Stimulated activated CD4-positive, alpha-beta T cell treated with anti-CD3 and anti-CD28 coated beads, TNF-alpha, amount 100 ng/mL, for 1 hour (primary cell): ENCODE measurements at places on chromosomes 11 and 22.

GRCh38 chr11:36091256-36091811 is 147.5 kb downstream of the LDLRAD3 start:
- DNase-seq: no peak

DNA sequence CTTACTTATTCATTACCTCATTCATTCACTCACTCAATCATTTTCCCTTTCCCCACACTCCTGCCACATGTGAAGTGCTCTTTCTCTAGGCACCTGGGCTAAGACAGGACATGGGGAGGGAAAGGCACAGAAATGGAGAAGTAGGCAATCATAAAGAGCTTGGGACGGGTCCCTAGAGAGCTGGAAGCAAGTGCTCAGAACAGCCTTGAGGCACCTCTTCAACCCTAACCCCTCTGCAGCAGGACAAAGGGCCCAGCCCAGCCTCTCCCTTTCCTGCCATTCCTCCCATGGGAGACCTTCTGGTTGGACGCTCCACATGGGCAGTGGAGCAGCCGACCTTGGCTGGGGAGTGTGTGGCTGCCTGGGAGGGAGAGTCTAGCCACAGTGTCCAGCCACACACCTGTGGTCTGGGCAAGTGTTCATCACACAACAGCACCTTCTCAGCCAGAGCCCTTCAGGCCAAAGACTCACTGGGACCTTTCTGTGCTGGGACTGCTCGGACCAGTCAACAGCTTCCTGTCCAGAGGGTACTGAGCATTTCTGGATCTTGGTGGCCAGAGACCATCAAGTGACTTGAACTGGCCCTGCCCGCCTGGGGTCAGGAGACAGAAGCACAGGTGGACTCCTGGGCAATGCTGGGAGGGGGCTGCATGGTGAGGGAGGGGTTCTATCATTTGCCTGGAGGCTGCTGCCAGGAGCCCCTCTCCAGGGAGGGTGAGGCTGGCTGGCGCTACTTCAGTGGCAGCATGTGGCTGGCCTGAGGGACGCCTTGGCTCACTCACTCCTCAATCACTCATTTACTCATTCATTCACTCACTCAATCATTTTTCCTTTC is 1.0 kb upstream of the MUC5AC start:
- no peak for DNase-seq

DNA sequence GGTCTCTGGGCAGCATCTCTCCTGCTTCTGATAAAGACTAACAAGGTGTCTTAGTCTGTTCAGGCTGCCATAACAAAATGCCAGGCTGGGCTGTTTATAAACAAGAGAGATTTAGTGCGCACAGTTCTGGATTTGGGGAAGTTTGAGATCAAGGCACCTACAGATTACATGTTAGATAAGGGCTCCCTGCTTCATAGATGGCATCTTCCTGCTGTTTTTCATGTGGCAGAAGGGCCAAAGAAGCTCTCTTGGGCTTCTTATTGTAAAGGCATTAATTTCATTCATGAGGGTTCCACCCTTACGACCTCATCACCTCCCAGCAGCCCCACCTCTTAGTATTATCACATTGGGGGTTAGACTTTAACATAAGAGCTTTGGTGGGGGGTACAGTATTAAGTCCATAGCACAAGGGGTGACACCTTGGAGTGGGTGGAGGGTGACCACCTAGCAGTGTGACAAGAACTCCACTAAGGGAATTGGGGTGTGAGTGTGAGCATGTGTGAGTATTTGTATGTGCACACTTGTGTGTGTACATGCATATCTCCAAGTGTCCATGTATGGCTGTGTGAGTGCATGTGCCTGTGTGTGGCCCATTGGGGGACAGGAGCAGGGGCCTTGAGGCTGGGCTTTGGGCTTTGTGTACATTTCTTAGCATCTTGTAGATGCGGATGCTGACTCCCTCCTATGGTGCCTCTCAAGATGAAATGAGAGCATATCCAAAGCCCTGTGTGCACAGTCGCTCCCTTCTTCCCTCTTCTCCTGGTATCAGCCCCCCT is 42.7 kb downstream of the BCR start:
- DNase-seq: no peak

- DNase-seq: no peak
These were observed 534.3 kb downstream of the KCNA4 start for GRCh38 chr11:29482510-29482909.

- DNase-seq: no peak
These were observed 49.3 kb downstream of the ME3 start for GRCh38 chr11:86623041-86623621.

- no peak for DNase-seq
These were observed 26.1 kb downstream of the GDPD5 start for GRCh38 chr11:75499423-75500190.

DNA sequence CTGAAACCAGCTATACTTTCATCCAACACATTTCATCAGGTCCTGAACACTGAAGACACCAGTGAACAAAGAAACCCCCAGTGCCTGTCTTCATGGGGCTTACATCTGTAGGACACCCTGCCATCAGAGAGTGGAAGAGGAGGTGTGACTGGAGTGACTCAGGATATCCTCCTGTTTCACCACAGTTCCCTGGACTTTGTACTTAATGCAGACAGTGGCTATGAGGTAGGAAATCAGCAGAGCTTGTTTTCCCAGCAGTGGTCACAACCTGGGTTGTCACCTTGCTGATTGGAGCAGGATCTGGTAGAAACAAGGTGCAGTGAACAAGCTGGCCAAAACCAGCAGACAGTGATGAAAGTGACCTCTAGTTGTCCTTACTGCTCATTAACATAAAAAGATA is 128.8 kb downstream of the KIRREL3 start:
- no peak for DNase-seq

- DNase-seq: no peak
These were observed 22.7 kb downstream of the OOSP3 start for GRCh38 chr11:59901306-59901705.

DNA sequence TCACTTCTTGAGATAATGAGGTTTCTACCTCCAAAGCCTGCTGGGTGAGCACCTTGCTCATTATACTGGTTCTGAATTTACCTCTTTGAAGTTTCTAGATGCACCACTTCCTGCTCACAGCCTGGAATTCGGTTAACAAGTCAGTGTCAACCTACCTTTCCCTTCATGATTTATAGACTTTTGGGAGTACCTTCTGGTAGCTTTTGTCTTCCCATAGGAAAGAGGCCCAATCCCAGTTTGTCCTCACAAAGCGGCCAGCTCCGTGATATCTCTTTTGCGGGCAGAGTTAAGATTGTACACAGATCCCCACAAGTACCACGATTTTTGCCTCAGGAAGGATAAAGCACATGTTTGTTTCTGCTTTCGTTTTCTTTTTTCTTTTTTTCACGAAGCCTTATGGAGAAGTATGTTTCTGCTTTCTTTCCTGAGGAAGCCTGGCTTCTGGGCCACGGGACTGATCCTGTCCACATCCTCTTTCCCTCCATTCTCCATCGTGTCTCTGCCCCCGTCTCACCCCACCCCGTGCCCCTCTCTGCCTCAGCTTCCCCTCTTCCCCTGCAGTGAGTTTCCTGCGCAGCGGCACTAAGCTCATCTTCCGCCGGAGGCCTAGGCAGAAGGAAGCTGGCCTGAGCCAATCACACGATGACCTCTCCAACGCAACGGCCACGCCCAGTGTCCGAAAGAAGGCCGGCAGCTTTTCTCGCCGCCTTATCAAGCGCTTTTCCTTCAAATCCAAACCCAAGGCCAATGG is 5.7 kb upstream of the HINFP start:
- DNase-seq: peak; percentile 26

- DNase-seq: no peak
These were observed 26.3 kb downstream of the FAM118A start for GRCh38 chr22:45335854-45336522.

DNA sequence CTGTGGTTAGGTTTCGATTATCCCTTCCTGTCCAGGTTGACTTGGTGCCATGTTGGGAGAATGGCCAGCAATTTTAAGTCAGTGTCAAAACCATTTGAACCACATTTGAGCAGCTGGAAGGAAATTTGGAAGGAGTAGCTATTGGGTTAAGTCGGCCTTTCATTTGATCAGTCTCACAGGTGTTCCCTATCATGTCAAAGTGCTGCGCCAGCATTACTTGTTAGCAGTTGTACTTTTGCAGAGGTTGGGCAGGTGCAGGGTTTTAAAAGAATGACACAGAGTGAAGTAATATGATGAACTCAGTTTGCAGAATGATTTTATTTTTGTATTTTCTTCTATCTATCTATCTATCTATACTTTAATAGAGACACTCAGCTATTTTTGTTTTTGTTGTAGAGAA is 6.4 kb upstream of the TYMP start:
- DNase-seq: no peak

DNA sequence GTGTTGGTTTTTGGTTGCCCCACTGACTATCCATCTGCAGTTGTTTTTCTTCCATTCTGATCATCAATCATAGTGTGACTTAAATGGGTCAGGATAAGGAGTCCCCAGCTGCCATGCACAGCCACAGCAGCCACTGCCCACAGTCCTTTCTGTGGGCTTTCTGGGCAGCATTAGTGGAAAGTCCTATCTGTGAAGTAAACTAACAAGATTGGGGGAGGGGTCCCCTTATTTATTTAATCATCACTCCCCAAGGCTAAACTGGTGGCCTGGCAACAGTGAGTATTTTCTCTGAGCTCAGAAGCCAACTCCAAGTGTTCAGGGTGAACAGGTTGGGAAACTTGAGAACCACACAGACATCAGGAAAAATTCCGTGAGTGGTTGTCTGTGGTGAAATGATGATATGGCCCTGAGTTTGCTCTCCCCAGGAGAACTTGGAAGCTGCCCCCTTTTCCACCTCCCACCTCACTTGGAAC is 145.0 kb downstream of the CCDC34 start:
- no peak for DNase-seq

- no peak for DNase-seq
These were observed 526.6 kb upstream of the CADM1 start for GRCh38 chr11:116030697-116031331.

DNA sequence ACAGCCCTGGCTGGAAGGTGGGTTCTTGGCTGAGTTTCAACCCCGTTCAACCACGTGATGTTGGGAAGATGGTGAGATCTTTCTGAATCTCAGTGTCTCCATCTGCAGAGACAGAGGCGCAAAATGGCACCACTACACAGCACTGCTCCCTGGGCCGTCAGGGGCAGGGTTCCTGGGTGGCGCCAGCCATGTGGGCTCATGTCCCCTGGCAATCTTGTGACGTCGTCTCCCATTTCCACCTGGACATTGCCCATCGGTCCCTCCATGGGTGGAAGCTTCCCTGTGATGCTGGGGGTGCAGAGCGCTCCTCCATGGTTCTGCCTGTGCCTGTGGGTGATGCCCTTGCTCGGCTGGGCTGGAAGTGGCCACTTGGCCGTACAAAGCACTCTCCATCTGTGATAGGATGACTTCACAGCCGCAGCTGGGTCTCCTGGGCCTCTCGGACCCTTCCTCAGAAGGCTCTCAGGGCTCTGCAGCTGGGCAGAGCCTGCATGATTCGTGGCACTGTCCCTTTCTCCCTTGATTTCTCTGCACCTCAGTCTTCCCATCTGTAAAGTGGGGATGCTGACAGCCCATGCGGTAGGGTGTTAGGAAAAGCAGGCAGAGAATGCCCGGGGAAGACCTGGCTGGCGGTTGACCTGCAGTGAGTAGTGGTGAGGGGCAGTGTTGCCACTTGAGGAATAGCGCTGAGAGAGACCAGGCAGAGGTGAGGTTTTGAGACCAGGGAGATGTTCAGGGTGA is 35.2 kb downstream of the SMIM38 start:
- no peak for DNase-seq
